Posterior cingulate gyrus (tissue), 11 donors: ENCODE measurements at places on chromosomes 4 and X.

GRCh38 chr4:155780775-155781174 is 22.0 kb downstream of the GUCY1B1 start:
- DNase-seq = no peak

- DNase-seq = no peak
These were observed 273.2 kb upstream of the TECRL start for GRCh38 chr4:64682481-64682880.

- DNase-seq = no peak
These were observed 200.4 kb downstream of the MAB21L2 start for GRCh38 chr4:150782311-150782710.

GRCh38 chr4:4887426-4887825 is 28.0 kb downstream of the MSX1 start:
- DNase-seq = no peak

DNA sequence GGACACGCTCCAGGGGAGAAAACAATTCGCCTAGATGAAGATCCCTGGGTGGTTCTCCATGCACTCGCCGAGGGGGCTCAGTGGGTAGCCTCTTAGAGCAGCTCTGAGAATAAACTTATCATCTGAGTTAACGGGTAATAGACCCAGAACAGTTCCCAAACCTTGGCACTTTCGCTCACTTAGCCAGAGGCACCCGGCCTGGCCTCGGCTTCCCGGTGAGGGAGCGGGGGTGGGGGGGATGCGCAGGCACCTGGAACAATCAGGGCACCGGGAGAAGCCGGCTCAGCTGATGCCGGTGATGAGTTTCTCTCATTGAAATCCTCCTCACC is 405 bp upstream of the ZAR1 start:
- DNase-seq = no peak

DNA sequence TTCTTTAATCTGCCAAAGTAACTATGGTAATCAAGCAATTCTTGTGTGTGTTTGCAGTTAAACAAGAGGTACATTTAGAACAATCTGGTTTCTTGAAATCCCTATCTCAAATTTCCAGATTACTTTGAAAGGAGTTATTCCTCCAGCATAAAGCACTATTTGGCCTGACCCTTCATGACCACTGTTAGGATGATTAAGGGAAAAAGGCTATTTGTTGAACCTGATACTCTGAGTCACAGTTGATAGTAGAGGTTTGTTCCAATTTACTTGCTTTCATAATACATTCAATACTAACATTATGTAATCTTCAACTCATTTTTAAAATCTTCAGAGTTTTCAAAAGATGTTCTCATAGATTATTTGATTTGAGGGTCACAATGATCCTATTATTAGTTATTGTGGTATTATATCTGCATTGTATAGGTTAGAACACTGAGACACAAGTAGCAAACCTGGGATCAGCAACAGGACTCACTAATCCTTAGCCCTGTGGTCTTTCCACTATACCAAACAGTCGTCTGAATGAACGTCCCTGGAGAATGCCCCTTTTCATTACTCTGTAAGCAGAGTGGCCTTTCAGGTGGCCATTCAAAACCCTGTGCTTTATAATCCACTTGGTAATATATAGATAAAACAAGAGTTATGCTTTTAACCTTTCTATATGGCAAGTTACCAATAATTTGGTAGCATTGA is 8.1 kb upstream of the NDST4 start:
- no peak for DNase-seq

DNA sequence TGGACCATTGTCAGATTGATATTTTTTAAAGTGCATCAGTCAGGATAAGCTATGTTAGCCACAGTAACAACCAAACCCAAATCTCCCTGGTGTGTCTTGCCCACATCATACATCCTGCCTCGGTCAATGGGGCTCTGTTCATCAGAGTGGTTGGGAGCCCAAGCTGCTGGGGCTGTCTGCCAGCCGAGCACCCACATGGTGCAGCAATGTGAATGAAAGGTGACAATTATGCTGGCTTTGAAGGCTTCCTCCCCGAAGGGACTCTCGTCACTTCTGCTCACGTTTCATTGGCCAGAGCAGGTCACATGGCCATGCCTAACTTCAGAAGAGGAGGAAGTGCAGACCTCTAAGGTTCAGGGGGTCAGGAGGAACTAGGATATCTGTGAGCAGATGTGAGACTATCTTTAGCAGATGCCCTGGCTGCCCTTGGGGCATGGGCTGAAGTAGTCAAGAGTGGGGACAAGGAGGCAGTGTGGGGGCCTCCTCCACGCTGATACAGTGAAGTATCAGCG is 1.3 kb upstream of the JAKMIP1 start:
- DNase-seq = no peak

- DNase-seq = no peak
These were observed 49.0 kb downstream of the SMAD1 start for GRCh38 chr4:145530662-145531061.

DNA sequence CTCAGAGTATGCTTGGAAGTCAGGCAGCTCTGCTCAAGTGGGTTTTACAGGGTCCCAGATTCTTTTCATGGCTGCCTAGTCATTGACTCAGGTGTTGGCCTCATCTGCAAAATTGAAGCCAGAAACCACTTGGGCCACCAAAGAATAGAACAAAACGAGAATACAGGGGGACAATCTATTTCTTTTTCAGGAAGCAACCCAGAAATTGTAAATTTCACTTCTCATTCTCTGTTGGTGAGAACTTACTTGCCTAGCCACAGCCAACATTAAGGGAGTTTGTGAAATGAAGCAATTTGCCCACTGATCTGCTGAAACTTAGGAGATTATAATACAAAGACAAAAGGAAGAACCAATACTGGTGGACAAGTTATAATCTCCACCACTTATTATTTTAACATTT is 8.6 kb upstream of the TKTL2 start:
- DNase-seq = no peak

- DNase-seq = no peak
These were observed 98.5 kb upstream of the CTSO start for GRCh38 chr4:156052116-156052515.

DNA sequence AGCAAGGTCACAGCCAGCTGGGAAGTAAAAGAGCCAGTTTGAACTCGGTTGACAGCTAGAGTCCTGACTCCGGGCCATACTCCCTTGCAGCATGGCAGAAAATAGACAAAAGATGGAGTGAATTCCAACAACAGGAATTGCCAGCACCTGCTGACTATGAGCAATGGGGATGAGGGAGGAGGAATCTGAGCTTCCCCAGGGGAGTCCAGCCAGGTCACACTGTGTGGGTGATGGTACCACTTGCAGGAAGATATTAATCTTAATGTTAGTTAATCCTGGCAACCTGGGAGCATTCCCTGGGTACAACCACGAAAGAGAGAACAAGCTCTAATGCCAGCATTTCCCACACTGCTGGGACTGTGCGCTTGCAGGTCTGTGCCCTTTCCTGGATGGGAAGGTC is 48.1 kb upstream of the S100G start:
- DNase-seq = no peak

DNA sequence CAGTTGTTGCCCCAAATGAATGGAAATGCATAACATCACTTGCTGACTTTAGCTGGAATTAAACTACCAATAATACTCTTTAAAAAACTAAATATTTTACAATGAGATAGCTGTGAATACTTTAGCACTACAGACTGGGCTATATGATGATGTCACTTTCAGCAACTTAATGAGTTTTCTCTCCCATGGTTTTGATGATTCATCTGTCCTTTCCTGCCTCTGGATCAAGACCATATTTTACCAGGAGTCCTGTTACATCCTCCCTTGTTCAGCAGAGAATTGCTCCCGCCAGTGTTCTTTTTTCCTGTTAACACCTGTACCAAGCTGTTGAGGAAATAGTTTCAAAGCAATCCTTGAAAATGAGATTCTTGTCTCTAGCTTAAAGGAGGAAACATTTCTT is 543.0 kb downstream of the SPRY1 start:
- no peak for DNase-seq

GRCh38 chr4:19927381-19927780 is 324.3 kb upstream of the SLIT2 start:
- DNase-seq = no peak

GRCh38 chr4:13875181-13875580 is 247.7 kb upstream of the BOD1L1 start:
- no peak for DNase-seq
